ENCODE measurements at places on chromosomes 2 and 18. TPM values are rescaled to one million over a fixed set of nuclear protein-coding genes. Genes with fewer than 3 reads are reported as not detected.

DSC1 gene
- total RNA-seq: not detected

REG3G gene
- not detected for total RNA-seq

C2orf81 gene
- total RNA-seq: 0.48 TPM

MGAT5 gene
- total RNA-seq: 98.0 TPM

GATA6 gene
- 0.69 TPM for total RNA-seq

DNA sequence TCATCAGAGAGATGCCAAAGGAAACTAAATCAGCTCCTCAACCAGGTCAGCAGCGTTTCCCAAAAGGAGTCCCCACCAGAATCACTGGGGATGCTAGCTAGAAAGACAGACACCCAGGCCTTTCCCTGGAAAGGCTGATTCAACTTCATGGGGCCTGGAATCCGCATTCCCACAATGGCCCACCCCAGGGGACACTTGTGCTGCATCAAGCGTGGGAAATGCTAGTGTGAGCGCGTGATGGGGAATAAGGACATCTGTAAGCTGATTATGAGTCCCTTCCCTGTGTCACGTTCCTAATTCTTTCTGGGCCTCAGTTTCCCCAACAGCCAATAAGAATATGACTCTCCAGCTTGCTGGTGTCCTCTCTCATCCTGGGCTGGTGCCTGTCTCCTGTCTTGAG lies 2.2 kb upstream of the WNT10A start:
- H3K4me3 ChIP-seq: no peak overlapping the region
- H3K4me1 ChIP-seq: peaks cover 48% of the 10 kb centered on the region
- H3K27ac ChIP-seq: peak overlapping the region; percentile 45
- DNase-seq: peak; percentile 54
- no peaks in the 10 kb centered on the region for H3K36me3 ChIP-seq
- H3K27me3 ChIP-seq: no peaks in the 10 kb centered on the region

- H3K36me3 ChIP-seq: no peaks in the 10 kb centered on the region
- H3K27me3 ChIP-seq: peaks cover 7% of the 10 kb centered on the region
- no peak overlapping the region for H3K27ac ChIP-seq
- H3K4me1 ChIP-seq: no peaks in the 10 kb centered on the region
- no peak for DNase-seq
These were observed 7.5 kb upstream of the CYP26B1 start for GRCh38 chr2:72155151-72155550.

GRCh38 chr2:129236601-129237000 lies 742.9 kb upstream of the RAB6C start:
- DNase-seq: no peak
- no peaks in the 10 kb centered on the region for H3K36me3 ChIP-seq
- no peaks in the 10 kb centered on the region for H3K27me3 ChIP-seq
- no peak overlapping the region for H3K4me3 ChIP-seq
- H3K4me1 ChIP-seq: no peaks in the 10 kb centered on the region
- H3K27ac ChIP-seq: no peak overlapping the region

- H3K4me1 ChIP-seq: no peaks in the 10 kb centered on the region
- no peak overlapping the region for H3K27ac ChIP-seq
- H3K36me3 ChIP-seq: no peaks in the 10 kb centered on the region
- H3K27me3 ChIP-seq: no peaks in the 10 kb centered on the region
- no peak overlapping the region for H3K4me3 ChIP-seq
These were observed 14.9 kb upstream of the DTNB start for GRCh38 chr2:25688236-25688635.

GRCh38 chr2:776038-776437 lies 98.8 kb upstream of the TMEM18 start:
- no peaks in the 10 kb centered on the region for H3K27me3 ChIP-seq
- H3K4me1 ChIP-seq: peaks cover 2% of the 10 kb centered on the region
- DNase-seq: no peak
- H3K36me3 ChIP-seq: no peaks in the 10 kb centered on the region
- no peak overlapping the region for H3K4me3 ChIP-seq

GRCh38 chr18:50307400-50307737 lies 19.9 kb upstream of the CXXC1 start:
- no peak overlapping the region for H3K27ac ChIP-seq
- H3K27me3 ChIP-seq: no peaks in the 10 kb centered on the region
- H3K4me1 ChIP-seq: no peaks in the 10 kb centered on the region

DNA sequence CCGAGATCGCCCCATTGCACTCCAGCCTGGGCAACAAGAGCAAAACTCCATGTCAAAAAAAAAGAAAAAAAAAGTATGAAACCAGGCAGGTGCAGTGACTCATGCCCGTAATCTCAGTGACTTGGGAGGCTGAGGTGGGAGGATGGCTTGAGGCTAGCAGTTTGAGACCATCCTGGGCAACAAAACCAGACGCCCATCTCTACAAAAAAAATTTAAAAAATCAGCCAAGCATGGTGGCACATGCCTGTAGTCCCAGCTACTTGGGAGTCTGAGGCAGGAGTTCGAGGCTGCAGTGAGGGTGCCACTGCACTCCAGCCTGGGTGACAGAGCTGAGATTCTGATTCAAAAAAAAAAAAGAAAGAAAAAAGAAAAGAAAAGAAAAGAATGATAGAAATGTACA lies 277.8 kb downstream of the MYCN start:
- H3K4me1 ChIP-seq: peaks cover 34% of the 10 kb centered on the region
- H3K27ac ChIP-seq: no peak overlapping the region
- no peak overlapping the region for H3K4me3 ChIP-seq
- no peaks in the 10 kb centered on the region for H3K27me3 ChIP-seq

GRCh38 chr18:59501920-59502273 lies 142.8 kb upstream of the LMAN1 start:
- no peak overlapping the region for H3K4me3 ChIP-seq
- H3K27me3 ChIP-seq: no peaks in the 10 kb centered on the region
- H3K27ac ChIP-seq: no peak overlapping the region
- H3K36me3 ChIP-seq: no peaks in the 10 kb centered on the region
- no peaks in the 10 kb centered on the region for H3K4me1 ChIP-seq
- DNase-seq: no peak

DNA sequence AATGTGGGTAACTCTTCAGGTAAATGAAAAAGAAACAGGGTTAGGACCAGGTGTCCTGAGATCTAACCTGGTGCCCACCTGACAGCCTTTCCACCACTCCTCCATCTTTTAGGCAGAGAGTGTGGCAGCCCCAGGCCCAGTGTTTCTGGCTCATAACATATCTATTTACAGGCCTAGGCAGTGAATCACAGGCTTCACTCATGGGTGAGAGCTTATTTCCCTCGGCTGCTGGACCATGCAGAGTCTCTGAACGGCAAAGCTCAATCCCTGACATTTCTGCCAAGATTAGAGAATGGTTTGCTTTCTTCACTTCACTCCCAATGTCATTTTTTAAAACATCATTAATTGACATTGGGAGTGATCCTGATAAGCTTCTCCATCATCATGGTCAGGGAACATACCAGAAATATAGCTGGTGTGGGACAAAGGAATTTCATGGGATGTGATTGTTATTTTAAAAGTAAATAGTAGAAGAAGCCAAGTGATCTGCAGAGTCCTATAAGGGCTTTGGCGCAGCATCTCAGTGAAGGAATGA lies 323.9 kb downstream of the SETBP1 start:
- H3K27me3 ChIP-seq: no peaks in the 10 kb centered on the region
- no peak overlapping the region for H3K4me3 ChIP-seq
- no peak for DNase-seq

DNA sequence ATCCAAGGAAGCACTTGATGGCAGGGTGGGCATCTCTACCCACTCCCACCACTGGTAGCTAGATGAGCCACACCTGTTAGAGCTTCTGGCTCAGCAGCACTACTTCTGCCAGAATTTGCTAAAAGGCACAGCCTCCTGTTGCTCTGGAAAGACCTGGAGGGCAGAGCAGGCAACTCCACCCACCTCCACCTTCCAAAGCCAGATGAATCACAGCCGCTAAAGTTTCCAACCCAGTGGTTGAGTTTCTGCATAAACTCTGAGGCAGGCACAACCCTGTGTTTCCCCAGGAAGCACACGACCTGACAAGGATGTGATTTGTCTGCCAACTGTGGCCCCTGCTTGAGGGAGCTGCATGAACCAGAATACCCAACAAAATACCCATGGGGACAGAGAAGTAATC lies 111.6 kb upstream of the GCFC2 start:
- no peak overlapping the region for H3K27ac ChIP-seq
- H3K4me1 ChIP-seq: no peaks in the 10 kb centered on the region
- H3K4me3 ChIP-seq: no peak overlapping the region
- no peaks in the 10 kb centered on the region for H3K27me3 ChIP-seq

- peak overlapping the region; percentile 2 for H3K27ac ChIP-seq
- no peak overlapping the region for H3K4me3 ChIP-seq
- H3K27me3 ChIP-seq: no peaks in the 10 kb centered on the region
- 0 out of 2 replicates have a peak, but pooled peaks cover 10% of the 10 kb centered on the region for H3K36me3 ChIP-seq
- H3K4me1 ChIP-seq: peaks cover 20% of the 10 kb centered on the region
- DNase-seq: peak; percentile 65
These were observed 38.4 kb downstream of the PAX8 start for GRCh38 chr2:113240150-113240914.

GRCh38 chr2:176733698-176734430 lies 464.6 kb downstream of the MTX2 start:
- H3K4me3 ChIP-seq: no peak overlapping the region
- no peaks in the 10 kb centered on the region for H3K36me3 ChIP-seq
- no peak for DNase-seq
- no peaks in the 10 kb centered on the region for H3K27me3 ChIP-seq
- H3K27ac ChIP-seq: no peak overlapping the region

DNA sequence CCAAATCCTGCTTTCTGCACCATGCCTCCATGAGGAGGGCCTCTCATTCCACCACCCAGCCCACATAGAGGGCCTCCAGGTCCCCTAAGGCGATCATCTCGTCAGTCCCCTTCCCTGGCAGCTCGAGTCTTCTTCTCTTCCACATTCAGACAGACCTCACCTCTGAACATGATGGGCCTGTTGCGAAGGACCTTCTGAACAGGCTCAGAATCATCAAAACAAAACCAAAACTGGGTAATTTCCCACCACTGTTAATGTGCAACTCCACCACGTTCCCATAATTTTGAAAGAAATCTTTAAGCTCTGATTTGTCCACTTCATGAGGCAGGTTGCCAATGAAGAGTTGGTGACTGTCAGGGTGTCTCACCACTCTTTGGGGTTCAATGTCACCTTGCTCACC lies 20.4 kb downstream of the ZRANB3 start:
- peaks cover 11% of the 10 kb centered on the region for H3K36me3 ChIP-seq
- H3K27ac ChIP-seq: no peak overlapping the region
- H3K27me3 ChIP-seq: no peaks in the 10 kb centered on the region
- no peaks in the 10 kb centered on the region for H3K4me1 ChIP-seq

Measured in SJCRH30 (cell line).